ENCODE measurements at places on chromosomes 2 and 18.

- no peak for DNase-seq
These were observed 645.5 kb upstream of the ID2 start for GRCh38 chr2:8036366-8036765.

DNA sequence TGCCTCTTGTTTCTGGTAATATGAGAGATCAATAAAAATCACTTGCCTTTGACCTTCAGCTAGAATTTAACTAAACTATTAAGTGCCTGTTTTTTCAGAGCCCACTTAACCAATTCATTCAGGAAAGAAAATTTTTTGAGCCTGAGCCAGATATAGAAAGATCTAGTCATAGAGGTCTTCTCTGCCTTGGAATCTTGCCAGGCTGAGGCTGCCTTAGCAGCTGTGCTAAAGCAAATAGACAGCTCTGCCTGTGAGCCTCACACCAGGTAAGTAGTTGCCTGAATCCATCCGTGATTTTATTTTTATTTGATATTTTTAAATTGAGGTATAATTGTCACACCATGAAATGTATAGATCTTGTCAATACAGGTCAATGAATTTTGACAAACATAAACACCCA, 27.4 kb downstream of the EVX2 start:
- no peak for DNase-seq

GRCh38 chr2:47097563-47097962, 57.5 kb downstream of the STPG4 start:
- no peak for DNase-seq

GRCh38 chr2:66574701-66575624, 140.0 kb downstream of the MEIS1 start:
- DNase-seq = no peak

DNA sequence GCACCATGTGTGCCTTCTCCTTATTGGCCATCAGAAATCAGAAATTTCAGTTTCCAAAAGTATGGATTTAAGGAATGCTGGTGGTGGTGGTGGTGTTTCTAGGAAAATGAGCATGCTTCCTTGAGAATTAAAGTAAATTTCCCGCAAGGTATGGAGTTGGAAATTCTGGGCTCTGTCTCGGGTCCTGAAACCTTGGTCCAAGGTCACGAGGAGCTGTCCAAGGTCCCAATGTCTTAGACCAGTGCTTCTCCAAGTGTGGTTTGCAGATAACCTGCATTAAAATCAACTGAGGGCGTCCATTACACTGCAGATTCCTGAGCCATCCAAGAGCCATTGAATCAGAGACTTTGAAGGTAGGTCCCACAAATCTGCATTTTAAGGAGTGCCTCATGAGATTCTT, 210.9 kb upstream of the PKDCC start:
- no peak for DNase-seq

GRCh38 chr2:96517079-96517478, 11.9 kb upstream of the NEURL3 start:
- no peak for DNase-seq

- no peak for DNase-seq
These were observed 220.3 kb upstream of the NRP2 start for GRCh38 chr2:205461678-205462665.

- no peak for DNase-seq
These were observed 69.6 kb upstream of the DSEL start for GRCh38 chr18:67586101-67586500.

Measured in AG04449 (cell line).